Germinal center (tissue), 1 donor: ENCODE measurements at places on chromosomes 13 and 19.

GRCh38 chr13:73417012-73417615 is 358.3 kb downstream of the KLF5 start:
- no peak for DNase-seq

- no peak for DNase-seq
Measured at GRCh38 chr19:42282819-42283187, 13.8 kb downstream of the CIC start.

DNA sequence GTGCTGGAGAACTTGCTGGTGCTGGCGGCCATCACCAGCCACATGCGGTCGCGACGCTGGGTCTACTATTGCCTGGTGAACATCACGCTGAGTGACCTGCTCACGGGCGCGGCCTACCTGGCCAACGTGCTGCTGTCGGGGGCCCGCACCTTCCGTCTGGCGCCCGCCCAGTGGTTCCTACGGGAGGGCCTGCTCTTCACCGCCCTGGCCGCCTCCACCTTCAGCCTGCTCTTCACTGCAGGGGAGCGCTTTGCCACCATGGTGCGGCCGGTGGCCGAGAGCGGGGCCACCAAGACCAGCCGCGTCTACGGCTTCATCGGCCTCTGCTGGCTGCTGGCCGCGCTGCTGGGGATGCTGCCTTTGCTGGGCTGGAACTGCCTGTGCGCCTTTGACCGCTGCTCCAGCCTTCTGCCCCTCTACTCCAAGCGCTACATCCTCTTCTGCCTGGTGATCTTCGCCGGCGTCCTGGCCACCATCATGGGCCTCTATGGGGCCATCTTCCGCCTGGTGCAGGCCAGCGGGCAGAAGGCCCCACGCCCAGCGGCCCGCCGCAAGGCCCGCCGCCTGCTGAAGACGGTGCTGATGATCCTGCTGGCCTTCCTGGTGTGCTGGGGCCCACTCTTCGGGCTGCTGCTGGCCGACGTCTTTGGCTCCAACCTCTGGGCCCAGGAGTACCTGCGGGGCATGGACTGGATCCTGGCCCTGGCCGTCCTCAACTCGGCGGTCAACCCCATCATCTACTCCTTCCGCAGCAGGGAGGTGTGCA is 587 bp downstream of the S1PR4 start:
- no peak for DNase-seq

GRCh38 chr13:65631078-65631477 is 1599.1 kb downstream of the PCDH9 start:
- no peak for DNase-seq

- DNase-seq: peak; percentile 99
Measured at GRCh38 chr19:1811942-1812425, at the start of gene ATP8B3. Gene ATP8B3 (minus strand): TSS chr19:1812276. CDS start chr19:1811736, 540 bp downstream.

DNA sequence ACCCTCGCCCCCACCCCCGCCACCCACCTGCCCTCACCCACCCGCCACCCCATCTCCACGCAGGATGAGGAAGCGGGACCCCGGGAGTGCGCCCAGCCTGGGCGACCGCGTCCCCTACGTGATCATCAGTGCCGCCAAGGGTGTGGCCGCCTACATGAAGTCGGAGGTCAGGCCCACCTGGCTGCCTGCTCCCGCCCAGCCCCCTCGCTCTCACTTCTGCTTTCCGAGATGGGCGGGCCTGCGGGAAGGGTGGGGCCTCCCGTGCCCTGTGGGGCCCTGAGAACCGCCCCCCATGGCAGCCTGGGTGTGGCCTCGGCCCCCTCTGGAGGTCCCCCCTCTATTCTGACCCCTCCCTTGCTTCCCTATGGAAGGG is 3.1 kb upstream of the SPIB start:
- peak; percentile 94 for DNase-seq
